ENCODE measurements at places on chromosomes 13 and 19.

DNA sequence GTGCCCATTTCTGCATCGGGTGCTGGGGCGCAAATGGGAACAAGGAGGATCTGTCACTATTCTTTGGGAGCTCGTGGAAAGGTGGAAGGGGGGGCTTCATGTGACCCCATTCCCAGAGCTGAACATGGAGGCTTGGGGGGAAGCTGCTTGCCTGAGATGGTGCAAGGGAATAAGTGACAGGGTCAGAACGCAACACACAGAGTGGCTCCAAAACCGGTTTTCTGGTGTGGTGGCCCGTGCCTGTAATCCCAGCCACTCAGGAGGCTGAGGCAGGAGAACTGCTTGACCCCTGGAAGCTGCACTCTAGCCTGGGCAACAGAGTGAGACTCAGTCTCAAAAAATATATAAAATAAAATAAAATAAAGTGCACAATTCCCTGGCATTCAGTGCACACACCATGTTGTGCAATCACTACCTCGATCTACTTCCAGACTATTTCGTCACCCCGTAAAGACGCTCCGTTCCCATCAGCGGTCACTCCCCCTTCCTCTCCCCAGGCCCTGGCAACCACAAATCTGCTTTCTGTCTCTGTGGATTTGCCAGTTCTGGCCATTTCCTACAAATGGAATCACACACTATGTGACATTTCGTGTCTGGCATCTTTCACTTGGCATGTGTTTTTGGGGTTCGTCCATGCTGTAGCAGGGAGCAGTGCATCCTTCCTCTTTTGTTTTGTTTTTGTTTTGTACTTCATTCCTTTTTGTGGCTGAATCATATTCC, 18.2 kb upstream of the COMP start:
- no peak for DNase-seq

DNA sequence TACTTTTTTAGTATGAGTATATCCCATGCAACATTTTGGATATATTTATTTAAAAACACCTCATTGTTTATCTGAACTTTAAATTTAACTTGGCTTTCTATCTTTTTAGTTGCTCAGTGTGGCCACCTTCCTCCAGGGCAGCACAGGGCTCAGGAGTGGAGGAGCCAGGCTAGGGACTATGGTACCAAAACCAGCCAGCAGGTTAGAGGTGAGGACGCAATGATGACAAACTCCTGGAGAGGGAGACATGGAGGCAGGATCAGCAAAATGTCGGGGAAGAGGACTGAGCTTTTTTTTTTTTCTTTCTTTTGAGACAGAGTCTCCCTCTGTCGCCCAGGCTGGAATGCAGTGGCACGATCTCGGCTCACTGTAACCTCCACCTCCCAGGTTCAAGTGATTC, 29.6 kb upstream of the CALM3 start:
- no peak for DNase-seq

DNA sequence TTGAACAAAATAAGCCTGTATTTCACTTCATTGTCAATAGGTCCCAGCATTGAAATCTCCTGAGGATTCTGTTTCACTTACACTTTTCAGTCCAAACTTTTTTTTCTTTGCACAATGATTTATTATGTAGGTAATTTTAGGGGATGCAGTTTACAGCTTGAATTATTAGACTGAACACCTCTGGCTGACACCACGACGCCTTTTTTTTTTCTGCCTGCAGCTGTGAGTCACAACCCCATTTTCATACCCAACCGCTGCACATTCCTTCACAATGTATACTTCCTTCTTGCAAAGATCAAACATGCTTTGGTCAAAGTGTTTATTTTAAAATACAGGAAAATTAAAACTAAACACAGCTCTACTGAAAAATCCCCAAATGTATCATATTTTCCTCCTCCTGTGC, 11.4 kb downstream of the ZIC2 start:
- no peak for DNase-seq

DNA sequence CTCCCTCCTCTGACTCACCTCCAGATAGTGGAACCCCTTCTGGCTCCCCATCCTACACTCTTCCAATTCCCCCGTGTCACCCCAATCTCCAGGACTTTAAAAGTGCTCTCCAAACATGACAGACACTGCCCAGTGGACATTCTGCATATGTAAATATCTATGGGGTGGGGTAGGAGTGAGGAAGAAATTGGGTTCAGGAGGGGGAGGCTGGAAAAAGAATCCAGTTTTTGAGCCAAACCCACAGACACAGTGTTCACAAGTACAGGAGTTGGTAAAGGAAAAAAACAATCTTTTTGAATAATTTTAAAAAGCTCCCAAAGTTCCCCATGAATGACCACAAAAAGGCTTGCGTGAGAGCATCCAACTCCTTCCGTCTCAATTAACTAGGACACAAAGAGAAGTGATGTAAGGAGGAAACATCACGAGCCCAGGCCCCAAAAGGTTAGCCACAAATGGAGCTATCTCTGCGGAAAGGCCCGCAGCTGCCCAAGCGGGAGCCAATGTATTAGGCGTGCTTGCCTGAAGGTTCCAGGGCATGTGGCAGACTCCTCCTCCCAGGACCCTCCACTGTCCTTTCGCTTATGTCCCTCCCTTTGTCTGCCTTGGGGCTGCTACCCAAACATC, 18.0 kb downstream of the ZC3H4 start:
- no peak for DNase-seq

DNA sequence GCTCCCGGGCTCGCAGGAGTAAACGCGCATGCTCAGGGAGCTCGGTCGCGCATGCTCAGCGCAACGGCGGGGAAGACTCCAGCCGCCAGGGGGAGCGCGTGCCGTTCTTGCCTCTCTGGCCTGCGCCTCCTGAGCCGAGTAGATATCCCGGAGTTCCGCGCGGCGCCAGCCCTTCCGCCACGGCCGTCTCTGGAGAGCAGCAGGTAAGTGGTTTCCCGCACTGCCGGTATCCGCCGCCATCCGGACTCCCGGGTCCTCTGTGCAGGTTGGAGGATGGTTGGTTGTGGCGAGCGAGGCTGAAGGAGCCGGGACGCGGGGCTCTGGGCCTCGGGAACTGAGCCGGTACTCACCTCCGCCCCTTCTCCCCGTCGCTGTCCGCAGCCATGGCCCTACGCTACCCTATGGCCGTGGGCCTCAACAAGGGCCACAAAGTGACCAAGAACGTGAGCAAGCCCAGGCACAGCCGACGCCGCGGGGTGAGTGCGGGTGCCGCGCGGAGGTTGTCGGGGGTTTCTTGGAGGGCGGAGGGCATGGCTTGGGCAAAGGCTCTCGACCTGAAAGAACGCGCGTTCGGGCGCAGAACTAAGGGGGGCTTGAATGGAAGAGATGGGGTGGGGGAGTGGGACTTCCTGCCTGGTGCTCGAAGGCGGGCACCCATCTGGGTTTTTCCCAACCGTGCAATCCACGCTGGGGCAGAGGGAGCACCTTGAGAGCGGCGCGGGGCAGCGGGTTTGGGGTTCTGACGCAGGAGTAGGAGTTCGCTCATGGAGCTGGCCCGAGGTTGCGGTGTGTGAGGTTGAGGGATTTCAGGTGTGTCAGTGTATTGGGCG, at the start of gene RPL36:
Gene RPL36 (plus strand): TSS at position 171 of the 830 bp plus-strand sequence. CDS start 213 bp downstream, at position 384.
- peak; percentile 78 for DNase-seq

DNA sequence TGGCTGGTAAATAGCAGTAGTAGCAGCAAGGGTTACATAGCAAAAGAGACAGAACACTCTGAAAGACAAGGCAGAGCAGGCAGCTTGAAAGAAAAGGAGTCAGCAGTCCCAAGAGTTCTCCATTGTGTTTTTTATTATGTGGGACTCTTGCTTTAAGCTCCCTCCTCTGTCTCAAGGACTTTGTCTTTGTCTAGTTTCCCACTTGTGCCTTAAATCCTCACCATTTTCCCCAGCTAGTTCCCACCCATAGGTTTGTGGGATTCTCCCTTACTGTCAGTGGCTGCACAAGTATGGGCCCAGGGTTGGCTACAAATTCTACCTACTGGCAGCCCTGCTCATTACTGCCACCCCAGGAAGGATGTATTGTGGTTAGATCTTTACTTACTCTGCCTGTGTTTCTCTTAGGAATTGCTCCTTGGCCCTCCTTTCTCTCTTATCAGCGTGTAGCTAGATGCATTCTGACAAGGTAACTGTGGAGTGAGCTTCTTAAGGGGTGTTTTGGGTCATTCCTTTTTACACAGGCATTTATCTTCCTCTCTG, 413.4 kb upstream of the PCDH9 start:
- DNase-seq: no peak

DNA sequence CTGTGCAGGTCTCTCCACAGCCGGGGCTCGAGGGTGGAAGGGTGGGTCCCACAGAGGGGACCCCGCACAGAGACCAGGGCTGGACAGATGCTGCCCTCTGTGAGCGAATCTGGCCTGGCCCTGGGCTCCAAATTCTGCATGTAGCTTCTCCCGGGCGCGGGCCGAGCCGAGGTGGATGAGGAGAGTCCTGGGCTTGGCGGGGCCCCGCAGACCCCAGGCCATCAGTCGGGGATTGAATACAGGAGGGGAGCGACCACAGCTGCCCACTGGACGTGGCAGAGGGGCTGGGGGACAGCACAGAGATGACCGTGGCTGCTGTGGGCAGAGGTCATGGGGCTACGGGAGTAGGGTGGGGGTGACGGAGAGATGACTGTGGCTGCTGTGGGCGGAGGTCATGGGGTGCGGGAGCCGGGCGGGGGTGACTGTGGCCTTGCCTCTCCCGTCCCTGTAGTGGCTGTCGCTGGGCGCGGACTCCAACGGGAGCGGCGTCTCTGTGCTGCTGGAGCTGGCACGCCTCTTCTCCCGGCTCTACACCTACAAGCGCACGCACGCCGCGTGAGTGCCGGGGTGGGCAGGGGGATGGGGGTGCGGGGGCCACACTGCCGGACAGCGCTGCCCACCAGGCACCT, 15.5 kb downstream of the NCLN start:
- no peak for DNase-seq

- DNase-seq: no peak
Measured at GRCh38 chr13:19587635-19588300, 26.4 kb upstream of the TPTE2 start.

DNA sequence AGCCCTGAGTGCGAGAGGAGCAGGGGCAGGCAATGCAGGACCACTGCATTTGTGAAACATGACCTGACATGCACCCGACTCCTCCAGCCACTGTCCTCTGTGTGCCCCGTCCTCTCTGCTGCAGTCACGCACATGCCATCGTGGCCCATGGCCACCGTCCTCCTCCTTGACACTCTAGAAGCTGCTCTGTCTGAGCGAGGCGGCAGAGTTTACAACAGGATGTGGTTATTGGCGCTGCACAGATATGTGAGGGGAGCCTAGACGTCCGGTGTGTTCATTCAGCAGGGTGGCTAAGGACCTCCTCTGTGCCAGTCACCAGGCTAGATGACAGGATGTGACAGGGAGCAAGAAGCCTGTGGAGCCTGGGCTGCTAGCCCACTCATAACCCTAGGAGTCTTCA, 277.8 kb downstream of the FOXO1 start:
- no peak for DNase-seq

DNA sequence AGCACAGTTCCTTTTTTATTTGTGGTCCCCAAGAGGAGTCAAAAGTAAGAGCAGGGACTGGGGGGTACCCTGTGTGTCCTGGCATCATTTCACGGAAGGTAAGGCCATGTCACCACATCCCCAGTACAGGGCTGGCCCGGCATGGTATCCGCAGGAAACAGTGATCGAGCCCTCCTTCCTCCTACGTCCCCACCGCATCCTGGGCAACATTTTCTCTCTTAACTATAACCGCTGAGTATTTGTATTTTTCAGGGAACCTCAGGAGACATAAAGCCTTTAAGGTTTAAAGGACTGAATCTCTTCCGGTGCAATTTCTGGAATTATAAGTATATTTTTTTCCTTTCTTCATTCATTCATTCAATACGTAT, 13.6 kb upstream of the LATS2 start:
- no peak for DNase-seq

- DNase-seq: no peak
Measured at GRCh38 chr13:24060993-24061392, 99.5 kb upstream of the SPATA13 start.

- DNase-seq: no peak
Measured at GRCh38 chr19:21750586-21751128, 16.7 kb downstream of the ZNF100 start.

DNA sequence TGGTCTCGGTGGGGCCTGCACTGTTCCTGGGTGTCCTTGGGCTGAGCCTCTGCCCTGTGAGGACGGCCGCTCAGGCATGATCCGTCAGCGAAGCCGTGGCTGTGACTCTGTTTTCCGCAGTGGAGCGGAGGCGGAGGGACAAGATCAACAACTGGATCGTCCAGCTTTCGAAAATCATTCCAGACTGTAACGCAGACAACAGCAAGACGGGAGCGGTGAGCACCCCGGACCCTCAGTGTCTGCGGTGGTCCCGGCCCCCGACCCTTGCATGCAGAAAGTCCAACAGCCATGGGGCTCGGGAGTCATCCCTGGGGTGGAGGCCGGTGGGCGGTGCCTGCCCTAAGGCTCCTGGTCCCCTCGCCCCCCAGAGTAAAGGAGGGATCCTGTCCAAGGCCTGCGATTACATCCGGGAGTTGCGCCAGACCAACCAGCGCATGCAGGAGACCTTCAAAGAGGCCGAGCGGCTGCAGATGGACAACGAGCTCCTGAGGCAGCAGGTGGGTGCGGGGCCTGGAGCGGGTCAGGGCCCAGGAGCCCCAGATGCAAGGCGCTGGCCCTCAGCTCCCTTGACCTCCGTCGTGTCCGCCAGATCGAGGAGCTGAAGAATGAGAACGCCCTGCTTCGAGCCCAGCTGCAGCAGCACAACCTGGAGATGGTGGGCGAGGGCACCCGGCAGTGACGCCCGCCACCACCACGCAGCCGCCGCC, 3.6 kb upstream of the HAMP start:
- DNase-seq: no peak

- DNase-seq: no peak
Measured at GRCh38 chr19:13152356-13152973, 2.3 kb downstream of the IER2 start.

- no peak for DNase-seq
Measured at GRCh38 chr13:106263801-106264200, 271.7 kb downstream of the EFNB2 start.

DNA sequence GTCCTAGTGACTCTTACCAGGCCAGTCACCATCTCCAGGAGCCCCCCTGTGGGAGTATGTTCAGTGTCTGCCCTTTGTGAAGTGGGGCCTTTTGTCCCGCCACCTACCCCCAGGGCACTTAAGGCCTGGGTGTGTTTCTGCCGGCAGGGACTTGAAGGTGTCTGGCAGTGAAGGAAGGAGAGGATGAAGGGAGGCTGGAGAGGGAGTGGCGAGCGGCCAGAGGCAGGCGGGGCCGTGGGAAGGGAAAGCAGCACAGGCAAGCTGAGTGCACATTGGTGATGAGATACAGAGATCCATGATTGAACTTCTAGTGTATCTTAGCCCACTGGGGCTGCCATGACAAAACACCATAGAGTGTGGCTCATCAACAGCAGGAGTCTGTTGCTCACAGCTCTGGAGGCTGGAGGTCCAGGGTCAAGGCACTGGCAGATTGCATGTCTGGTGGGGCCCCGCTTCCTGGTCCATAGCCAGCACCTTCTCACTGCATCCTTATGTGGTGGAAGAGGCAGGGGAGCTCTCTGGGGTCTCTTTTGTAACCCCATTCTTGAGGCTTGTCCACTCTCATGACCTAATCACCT, 17.5 kb downstream of the CUL4A start:
- no peak for DNase-seq

DNA sequence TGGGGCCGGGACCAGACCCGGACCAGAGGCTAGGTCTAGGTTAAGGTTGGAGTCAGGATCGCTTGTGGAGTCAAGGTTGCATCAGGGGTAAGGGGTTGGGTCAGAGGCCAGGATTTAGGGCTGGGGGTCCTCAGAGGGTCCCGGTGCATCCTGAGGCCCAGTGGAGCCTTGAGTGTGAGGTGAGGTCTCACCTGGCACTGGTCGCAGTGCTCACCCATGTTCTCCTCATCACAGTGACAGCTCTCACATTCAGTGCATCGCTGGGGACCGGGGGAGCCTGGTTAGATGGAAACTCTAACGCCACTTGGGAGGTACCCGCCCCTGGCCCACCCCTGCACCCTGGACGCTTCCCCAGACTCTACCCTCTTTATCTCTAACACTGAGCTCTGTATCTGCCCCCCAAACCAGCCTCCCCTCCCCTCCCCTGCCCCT, 3.1 kb downstream of the HRC start:
- DNase-seq: no peak

Measured in NCI-H187 (cell line).